Fibroblast of skin of left biceps (primary cell): ENCODE measurements at places on chromosomes 11 and 22.
A peak's percentile ranks its signal among the peaks of the same experiment; 100 is the strongest.

DNA sequence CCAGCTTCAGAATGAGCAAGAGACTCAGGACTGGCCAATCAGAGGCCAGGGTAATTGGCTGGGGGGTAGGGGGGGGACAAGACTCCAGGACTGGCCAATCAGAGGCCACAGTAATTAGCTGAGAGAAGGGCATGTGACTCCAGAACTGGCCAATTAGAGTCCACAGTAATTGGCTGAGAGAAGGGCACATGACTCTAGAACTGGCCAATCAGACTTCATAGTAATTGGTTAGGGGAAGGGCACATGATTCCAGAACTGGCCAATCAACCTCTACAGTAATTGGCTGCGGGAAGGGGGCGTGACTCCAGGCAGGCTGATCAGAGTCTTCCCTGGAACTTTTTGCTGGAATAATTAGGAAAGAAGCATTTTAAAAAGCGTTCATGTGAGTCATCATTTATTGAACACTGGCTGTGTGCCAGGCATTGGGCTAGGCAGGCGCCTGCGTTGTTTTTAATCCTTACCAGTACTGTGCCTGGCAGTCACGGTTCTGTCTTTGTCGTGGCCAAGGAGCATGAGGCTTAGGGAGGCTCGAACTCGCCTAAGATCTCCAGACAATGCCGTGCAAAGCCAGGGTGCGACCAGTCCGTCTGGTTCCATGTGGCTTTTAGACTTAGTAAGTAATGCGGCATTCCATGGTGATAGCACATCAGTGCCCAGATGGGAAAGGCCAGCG is 508.1 kb downstream of the TBC1D22A start:
- no peak for DNase-seq

- peak; percentile 53 for DNase-seq
These were observed 737 bp upstream of the MFRP start for GRCh38 chr11:119347242-119347641.

DNA sequence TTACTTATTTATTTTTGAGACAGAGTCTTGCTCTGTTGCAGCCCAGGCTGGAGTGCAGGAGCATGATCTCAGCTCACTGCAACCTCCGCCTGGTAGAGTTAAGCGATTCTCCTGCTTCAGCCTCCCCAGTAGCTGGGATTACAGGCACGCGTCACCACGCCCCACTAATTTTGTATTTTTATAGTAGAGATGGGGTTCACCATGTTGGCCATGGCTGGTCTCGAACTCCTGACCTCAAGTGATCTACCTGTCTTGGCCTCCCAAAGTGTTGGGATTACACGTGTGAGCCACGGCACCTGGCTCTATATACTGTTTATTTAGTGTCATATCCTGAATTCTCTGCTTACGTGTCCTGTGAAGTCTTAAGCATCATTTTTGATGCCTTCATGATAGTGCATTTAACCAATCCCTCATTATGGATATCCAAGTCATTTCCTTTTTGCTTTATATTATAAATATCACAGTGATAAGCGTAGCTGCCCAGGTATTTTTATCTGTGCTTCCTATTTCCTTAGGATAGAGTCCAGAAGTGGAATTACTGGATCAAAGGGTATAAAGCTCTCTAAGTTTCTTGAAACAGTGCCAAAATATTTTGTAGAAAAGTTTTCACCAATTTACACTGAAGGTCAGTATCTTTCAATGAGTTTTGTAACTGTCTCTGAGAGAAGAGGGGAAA is 871 bp upstream of the SIDT2 start:
- DNase-seq, result no peak

GRCh38 chr11:113435190-113435968 is 39.8 kb downstream of the DRD2 start:
- no peak for DNase-seq

- DNase-seq, result no peak
These were observed 49.5 kb upstream of the SMIM38 start for GRCh38 chr11:69106031-69106811.

GRCh38 chr22:40463017-40463631 is 92.7 kb downstream of the SGSM3 start:
- no peak for DNase-seq
